ENCODE measurements at places on chromosomes 2 and 18.

DNA sequence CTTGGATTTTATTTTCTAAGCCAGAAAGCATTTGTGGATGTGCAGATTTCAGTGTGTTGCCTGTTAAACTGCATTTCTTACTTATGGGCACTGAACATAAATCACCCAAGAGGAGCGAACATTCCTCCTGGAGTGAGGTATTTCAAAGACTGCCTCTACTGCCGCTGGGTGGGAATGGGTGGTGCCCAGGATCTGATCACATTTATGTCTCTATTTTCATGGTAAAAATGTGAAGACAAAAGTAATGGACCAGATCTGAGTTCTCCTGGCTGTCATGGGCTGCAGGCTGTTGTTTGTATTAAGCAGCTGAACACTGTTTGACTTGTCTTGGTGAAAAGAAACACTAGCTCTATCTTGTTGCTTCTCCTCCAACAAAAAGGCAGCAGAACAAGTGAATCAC, 251.7 kb downstream of the NCKAP5 start:
- no peak for DNase-seq

- DNase-seq, result no peak
Measured at GRCh38 chr2:168770796-168771195, 31.6 kb upstream of the NOSTRIN start.

GRCh38 chr18:48554610-48555400, 16.0 kb downstream of the CTIF start:
- no peak for DNase-seq

DNA sequence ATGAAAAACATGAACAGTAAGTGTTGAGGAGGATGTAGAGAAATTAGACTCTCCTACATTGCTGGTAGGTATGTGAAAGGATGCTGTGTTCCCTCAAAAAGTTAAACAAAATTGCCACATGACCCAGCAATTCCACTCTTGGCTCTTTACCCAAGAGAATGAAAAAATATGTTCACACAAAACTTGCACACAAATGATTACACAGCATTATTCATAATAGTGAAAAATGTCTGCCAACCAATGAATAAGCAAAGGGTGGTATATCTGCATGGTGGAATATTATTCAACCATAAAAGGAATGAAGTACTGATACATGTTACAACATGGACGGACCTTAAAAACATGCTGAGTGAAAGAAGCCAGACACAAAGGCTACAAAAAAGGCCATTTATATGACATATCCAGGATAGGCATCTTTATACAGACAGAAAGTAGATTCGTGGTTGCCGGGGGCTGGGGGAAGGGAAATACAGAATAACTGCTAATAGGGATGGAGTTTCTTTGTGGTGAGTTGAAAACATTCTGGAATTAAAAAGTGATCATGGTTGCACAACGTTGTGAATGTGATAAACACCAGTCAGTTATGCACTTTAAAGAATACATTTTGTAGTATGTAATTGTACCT, 85.4 kb upstream of the MYO3B start:
- no peak for DNase-seq

DNA sequence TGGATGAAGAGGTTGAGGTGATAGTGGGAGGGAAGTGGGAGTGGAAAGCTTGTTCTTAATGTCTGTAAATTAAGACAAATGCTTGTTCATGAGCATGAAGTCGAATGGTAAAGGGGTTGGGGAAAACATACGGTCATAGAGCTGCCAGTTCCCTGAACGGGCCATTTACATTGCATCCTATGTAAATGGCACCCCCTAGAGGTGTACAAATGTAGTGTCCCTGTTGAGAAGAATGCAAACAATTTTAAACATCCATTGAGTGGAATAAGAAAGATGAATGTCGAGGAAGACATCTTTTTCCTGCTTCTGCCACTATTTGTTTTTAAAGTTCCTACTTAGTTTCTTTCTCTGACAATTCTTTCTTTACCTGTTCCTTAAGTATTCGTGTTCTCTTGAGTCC, 155.7 kb downstream of the RDH14 start:
- no peak for DNase-seq
